ENCODE measurements at places on chromosomes 4 and X.

GRCh38 chr4:101753721-101754120, 36.8 kb upstream of the BANK1 start:
- peak; percentile 53 for DNase-seq

DNA sequence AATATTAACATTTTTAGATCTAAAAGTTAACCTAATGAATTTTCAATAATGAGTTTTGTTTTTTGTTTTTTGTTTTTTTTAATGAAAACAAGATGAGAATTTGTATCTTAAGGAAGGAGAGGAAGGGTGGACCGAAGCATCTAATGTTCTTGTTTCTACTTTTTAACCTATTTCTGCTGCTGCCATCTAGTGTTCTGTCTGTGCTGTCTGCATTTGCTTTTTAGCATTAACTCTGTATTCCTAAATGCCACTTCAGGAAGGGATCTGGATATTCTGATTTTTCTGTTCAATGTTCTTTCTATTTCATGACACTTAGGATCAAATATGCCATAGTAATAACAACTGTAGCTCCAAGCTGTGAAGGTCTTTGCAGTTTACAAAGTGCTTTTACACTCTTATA, 161.7 kb downstream of the BRWD3 start:
- no peak for DNase-seq

DNA sequence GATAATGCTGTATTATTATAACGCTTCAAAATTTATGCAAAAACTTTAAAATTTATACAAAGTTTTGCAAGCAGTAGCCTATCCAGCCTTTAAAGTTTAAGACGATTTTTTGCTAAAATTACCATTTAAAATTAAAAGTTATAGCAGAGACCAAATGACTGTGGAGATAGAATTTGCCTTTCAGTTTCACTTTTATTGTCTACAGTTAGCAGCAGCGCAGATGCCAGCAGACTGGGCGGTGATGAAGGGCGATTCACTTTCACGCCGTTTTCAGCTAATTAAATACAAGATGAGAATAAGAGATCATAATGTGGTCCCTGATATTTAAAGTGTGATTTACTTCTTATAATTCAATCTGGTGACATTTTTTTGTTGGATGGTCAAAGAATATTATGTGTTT, 1381.5 kb upstream of the ADGRL3 start:
- no peak for DNase-seq

GRCh38 chr4:181503687-181504390, 739.4 kb upstream of the TENM3 start:
- DNase-seq, result no peak

- DNase-seq, result no peak
Measured at GRCh38 chrX:143642426-143642825, 6.5 kb upstream of the SLITRK4 start.

GRCh38 chr4:109846395-109847098, 1.4 kb upstream of the LRIT3 start:
- no peak for DNase-seq

GRCh38 chr4:18869166-18869565, 847.6 kb upstream of the LCORL start:
- DNase-seq, result peak; percentile 7

DNA sequence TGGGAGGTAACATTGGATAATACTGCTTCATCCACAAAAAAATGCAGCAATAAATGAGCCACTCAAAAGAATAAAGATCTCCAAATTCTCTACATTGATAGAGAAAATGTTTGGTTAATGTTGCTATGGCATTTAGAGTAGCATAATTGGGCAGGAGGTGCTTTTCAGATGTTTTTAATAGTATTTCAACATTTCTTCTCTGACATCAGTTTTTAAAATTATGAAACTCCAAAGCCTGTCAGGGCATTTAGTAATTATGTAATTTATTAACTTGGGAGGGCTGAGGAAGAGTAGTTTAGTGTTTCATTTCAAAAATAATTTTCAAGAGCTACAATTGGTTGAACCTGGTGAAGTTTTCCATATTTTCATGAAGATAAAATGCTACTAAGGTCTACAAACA, 211.3 kb upstream of the INTU start:
- DNase-seq, result peak; percentile 4

DNA sequence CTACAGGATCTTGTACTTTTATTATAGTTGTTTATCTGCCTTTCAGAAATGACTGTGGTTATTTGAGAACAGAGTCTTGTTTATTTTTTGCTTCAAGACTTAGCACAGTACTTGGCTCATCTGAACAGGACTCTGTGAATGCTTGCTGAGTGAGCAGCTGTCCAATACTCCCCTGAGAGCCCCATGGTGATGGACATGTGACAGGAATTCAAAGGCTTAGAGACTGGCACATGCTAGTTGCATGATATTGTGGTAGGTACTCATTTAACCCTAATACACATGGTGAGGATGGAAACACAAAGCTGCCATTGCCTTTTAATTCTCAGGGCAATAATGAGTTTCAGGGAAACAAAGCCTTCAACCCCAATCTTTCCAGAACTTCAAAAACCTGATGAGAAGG, 97.3 kb downstream of the GEMIN8 start:
- no peak for DNase-seq

DNA sequence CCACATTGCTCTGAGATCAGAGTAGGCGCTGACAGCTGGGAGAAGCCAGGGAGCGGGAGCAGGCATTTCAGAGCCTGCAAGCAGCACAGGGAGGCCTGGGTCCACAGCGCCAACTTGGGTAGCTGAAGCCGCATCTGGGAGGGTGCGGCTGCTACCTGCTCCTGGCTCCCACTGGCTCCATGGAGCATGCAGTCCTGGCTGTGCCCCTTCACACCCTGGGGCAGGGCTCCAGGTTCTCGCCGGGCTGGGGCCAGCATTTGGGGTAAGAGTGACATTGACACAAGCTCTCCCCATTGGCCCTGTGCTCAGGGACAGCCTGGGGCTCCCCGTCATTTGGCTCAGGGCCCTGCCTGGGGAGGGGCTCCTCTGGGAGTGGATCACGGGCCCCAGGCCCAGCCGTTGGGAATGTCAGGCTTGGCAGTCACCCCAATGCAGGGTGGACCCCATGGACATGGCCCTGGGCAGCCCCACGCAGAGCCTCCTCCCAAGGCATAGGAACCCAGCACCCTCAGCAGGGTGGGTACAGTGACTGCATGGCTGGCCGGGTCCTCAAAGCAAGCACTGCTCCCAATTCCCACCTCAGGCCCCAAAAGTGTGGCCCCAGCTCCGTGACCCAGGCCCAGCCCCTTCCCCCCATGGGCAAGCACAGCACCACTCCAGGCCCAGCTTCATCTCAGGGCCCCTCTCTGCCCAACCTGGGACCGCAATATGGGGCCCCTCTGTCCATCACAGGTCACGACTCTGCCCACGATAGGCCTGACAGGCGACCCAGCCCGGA, 82.4 kb downstream of the PRDM5 start:
- no peak for DNase-seq

DNA sequence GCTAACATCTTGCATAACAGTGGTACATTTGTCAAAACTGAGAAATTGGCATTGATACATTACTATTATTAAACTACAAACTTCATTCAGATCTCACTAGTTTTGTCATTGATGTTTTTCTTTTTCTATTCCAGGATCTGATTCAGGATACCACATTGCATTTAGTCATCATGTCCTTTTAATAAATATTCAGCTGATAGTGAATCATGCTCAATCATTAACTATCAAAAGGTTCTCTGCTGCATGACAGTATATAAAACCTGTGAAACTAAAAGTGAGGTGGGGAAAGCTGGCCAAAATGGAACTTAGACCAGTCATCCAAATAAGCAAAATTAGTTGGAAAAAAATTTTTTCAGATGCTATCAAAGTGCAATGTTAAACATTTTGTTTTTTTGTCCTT, 28.1 kb upstream of the HS6ST2 start:
- DNase-seq, result no peak

- no peak for DNase-seq
Measured at GRCh38 chr4:98891478-98892337, 37.2 kb downstream of the EIF4E start.

DNA sequence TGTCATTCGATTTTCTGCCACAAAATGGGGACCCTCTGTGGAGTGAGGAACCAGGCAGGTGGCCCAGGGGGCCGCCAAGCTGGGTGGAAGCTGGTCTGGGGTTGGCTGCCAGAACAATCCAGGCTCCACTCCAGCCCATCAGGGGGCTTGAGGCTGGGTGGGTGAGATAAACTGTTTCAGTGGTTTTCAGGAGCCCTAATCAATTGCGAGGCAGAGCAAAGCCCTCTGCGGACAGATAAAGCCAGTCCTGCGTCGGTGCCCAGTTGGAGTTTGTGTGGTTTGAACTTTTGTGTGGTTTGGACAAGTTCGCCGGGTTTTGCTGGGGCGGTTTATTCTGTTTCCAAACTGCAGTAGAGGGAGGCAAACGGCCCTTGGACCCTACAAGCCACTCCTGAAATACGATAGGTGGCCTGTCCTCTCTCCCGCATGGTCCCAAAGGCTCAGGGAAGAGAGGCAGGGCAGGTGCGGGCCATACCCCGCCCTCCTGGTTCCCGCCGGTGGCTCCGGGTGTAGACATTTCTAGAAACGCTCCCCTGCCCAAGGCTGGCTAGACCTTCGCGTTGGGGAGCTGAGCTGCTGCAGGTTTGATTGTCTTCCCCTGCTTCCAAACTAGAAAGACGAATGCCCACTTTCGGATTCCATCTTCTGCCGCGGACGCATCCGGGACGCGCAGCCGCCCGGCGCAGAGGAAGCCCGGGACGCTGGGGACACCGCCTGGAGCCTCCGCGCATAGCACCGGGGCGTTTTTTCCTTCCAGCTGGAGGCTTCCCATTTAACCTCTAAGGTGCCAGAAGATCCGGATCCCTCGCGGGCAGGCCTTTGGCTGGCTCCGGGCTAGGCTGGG, 169.0 kb upstream of the BCOR start:
- peak; percentile 68 for DNase-seq

DNA sequence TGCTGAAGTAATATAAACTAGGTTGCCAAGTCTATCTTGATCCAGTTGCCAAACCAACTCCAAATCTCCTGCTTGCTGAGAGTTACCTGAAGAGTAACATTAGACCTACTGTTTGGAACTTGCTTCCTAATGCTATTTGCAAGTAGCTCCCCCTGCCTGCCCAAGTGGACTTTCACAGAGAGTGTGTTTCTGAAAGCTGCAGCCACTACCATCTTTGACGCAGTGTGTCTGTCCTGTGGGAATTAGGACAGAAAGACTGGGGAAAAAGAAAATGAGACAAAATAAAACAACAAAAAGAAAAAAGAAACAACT, 195.0 kb upstream of the HS3ST1 start:
- no peak for DNase-seq

- no peak for DNase-seq
Measured at GRCh38 chr4:123406872-123407271, 10.3 kb downstream of the SPRY1 start.

DNA sequence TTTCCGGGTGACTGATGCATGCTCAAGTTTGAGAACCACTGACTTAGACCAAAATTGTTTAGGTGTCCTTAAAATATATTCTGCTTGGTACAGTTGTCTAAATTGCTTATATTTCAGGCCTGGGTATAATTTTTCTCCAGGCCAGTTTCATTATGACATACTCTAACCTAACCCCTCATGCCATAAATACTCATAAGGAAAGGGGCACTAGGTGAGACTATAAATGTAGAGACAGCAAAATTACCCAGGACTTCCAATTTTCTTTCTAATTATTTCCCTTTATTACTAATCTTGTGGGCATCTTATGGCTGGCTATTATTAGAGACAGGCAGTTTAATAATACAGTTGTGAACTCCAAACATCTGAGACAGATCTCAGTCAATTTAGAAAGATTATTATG, 150.2 kb downstream of the RRAGB start:
- no peak for DNase-seq

GRCh38 chr4:114038762-114039387, 59.4 kb upstream of the ARSJ start:
- DNase-seq, result no peak

DNA sequence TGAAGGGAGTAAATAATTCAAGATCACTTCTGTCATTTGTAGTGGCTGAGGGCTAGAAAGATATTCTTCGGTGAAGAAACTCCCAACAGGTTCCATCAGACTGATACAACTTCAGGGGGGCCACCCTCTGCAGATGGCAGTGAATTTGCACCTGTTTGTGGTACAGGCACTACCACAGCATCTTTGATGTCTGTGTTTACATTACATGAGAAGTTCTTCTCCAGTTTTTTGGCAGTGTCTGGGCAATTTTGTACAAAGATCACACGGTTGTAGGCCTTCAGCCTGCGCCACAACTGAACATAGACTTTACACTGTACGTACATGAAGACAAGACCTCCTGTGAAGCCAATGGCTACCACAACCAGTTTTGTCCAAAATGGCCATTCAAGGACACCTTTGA, 34.2 kb downstream of the TMA16 start:
- DNase-seq, result no peak

GRCh38 chrX:72367516-72367915, 61.8 kb upstream of the CITED1 start:
- no peak for DNase-seq

- no peak for DNase-seq
Measured at GRCh38 chr4:78667325-78667724, 108.8 kb upstream of the BMP2K start.

GRCh38 chr4:87974856-87975462, 555 bp upstream of the SPP1 start:
- no peak for DNase-seq

GRCh38 chr4:57465321-57466056, 355.3 kb upstream of the IGFBP7 start:
- no peak for DNase-seq

DNA sequence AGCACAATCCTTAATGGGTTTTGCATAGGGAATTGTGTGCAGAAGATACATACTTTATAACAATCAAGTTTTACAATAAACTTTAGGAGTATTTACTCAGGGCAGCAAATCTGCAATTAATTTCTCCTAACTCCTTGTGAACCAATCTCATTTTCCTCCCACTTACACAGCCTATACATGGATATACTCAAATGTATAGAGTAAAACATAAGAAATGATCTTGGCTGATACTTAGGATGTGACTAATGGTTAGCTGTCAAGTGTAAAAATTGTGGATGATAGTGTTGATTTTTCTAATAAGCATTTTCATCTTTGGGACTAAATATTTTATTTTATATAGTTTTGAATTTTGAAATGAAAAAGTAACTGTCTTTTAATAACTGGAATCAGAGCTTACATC, 759.6 kb downstream of the GRID2 start:
- DNase-seq, result peak; percentile 1

DNA sequence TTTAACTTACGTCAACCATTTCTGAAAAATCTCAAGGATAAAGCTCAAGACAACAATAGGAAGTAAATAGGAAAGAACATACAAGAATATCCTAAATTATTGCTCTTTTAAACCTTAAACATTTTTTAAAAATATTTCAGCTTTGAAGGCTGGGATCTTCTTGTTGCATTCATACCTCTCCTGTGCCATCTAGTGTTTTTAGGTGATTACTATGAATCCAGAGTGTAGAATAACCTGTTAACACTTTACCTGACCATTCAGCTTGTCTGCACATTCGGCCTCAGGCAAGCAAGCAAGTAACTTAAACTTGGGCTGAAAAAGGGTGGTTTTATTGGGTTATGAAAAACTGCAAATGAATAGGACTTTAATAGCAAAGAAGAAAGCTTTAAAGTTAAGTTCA, 507.8 kb upstream of the INTU start:
- DNase-seq, result peak; percentile 14

GRCh38 chr4:89752932-89753598, 83.9 kb downstream of the SNCA start:
- DNase-seq, result peak; percentile 86

All from fibroblast of skin of right quadriceps (primary cell).